ENCODE measurements at places on chromosomes 11 and 22. TPM values are rescaled to one million over a fixed set of nuclear protein-coding genes. Genes with fewer than 3 reads are reported as not detected.

Gene VPS37C
- 23.9 TPM for total RNA-seq

Gene CYB5R3
- total RNA-seq = 44.3 TPM

Gene GPR83
- not detected for total RNA-seq

Gene ALX4
- total RNA-seq = not detected

Gene SPA17
- not detected for total RNA-seq

- no peak for DNase-seq
- no peak overlapping the region for H3K4me3 ChIP-seq
- no peaks in the 10 kb centered on the region for H3K36me3 ChIP-seq
- no peaks in the 10 kb centered on the region for H3K4me1 ChIP-seq
- no peak overlapping the region for H3K27ac ChIP-seq
These were observed 6.3 kb downstream of the TMA7B start for GRCh38 chr22:39966470-39966869.

- no peak for DNase-seq
- H3K36me3 ChIP-seq = no peaks in the 10 kb centered on the region
- no peak overlapping the region for H3K27ac ChIP-seq
- no peaks in the 10 kb centered on the region for H3K4me1 ChIP-seq
These were observed 244.1 kb downstream of the MN1 start for GRCh38 chr22:27557286-27558008.

GRCh38 chr11:26958702-26959049 is 35.2 kb upstream of the FIBIN start:
- no peak overlapping the region for H3K4me3 ChIP-seq
- H3K4me1 ChIP-seq = no peaks in the 10 kb centered on the region
- H3K36me3 ChIP-seq = no peaks in the 10 kb centered on the region

GRCh38 chr11:95301474-95301873 is 70.5 kb upstream of the SESN3 start:
- no peaks in the 10 kb centered on the region for H3K36me3 ChIP-seq
- no peak overlapping the region for H3K27ac ChIP-seq
- no peaks in the 10 kb centered on the region for H3K27me3 ChIP-seq
- DNase-seq = no peak

- H3K36me3 ChIP-seq = no peaks in the 10 kb centered on the region
- H3K4me1 ChIP-seq = no peaks in the 10 kb centered on the region
- no peak overlapping the region for H3K4me3 ChIP-seq
- no peak overlapping the region for H3K27ac ChIP-seq
- no peak for DNase-seq
These were observed 86.2 kb upstream of the BARX2 start for GRCh38 chr11:129289350-129290040.

DNA sequence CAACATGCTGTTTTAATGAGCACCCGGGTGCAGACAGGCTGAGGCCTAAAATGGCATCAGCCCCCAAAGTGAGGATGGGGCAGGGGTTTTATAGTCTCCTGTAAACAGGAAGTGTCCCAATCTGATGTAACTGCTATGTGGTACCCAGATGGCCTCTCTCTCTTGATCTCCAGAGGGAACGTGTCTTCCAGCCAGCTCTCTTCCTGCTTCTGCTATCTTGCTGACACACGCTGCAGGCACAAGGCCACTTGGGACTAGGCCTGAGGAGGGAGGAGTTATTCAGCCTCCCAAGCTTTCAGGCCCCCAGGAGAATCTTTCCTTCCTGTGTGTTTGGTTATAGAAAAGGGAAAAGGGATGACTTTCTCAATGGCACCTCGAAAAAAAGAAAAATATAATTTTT is 11.4 kb upstream of the VSTM5 start:
- DNase-seq = no peak
- H3K36me3 ChIP-seq = no peaks in the 10 kb centered on the region
- H3K4me1 ChIP-seq = no peaks in the 10 kb centered on the region
- H3K4me3 ChIP-seq = no peak overlapping the region

DNA sequence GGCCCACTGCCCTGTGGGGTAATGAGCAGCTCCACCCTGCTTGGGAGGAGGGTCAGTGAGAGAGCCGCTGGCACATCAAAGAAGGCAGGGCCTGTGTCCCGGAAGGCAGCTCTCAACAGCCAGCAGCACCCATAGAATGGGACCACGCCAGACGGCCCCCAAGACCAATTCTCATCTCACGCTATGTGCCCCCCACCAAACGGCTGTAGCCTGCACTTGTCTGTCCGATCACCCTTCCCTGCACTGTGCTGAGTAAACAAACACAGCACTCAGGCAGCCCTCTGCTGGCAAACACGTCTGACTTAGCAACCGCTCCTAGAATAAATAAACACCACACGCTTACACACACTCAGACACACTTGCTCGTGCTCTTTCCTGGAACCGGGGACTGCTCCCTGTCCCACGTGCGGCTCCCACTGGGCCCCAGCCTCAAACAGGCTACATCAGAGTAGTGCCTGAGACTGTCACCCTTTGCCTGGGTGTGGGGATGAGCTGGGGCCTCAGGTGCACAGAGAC is 53.2 kb upstream of the CDON start:
- H3K4me3 ChIP-seq = no peak overlapping the region
- no peaks in the 10 kb centered on the region for H3K36me3 ChIP-seq
- peak; percentile 67 for DNase-seq
- no peaks in the 10 kb centered on the region for H3K27me3 ChIP-seq
- H3K27ac ChIP-seq = peak overlapping the region; percentile 87

DNA sequence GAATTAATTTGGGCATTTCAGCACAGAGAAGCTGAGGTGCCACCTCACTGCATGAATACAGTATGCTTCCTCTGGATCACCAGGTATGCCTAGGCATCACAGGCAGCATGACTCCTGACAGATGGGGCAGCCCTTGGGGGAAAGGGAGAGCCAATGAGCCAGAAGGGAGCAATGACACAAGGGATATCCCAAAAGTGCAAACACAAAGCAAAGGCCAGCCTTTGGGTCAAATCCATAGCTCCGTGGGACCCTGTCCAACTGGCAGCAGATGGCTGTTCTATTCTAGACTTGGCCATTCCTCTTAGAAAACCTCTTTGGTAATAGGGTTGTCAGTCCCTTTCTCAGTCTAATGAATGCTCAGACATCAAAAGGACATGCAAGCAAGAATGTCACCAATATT is 73.3 kb downstream of the SERGEF start:
- DNase-seq = no peak
- H3K27ac ChIP-seq = no peak overlapping the region
- H3K27me3 ChIP-seq = no peaks in the 10 kb centered on the region
- no peaks in the 10 kb centered on the region for H3K36me3 ChIP-seq

GRCh38 chr22:48321986-48322545 is 1505.6 kb downstream of the BRD1 start:
- H3K27ac ChIP-seq = no peak overlapping the region
- no peaks in the 10 kb centered on the region for H3K4me1 ChIP-seq
- H3K4me3 ChIP-seq = no peak overlapping the region
- H3K27me3 ChIP-seq = no peaks in the 10 kb centered on the region
- DNase-seq = no peak

DNA sequence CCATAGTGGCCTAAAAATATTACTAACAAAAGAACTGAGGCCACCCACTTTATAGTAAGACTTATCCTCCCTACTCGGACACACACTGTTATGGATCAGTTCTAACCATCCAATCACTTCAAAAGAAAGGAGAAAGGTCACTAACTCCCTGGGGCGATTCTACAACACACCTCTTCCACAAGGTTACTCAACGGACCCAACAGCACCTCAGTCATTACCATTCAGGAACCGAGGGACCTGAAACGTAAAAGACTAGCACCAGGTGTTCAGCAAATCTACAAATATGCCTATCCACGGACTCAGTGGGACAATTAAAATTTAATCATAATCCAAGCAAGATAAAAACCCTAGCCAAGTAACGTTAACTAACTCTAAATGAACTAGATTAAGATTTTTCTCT is 1.6 kb downstream of the HNRNPUL2 start:
- H3K27me3 ChIP-seq = no peaks in the 10 kb centered on the region
- H3K36me3 ChIP-seq = peaks cover 34% of the 10 kb centered on the region
- H3K27ac ChIP-seq = peak overlapping the region; percentile 88
- H3K4me3 ChIP-seq = peak overlapping the region; percentile 63
- no peak for DNase-seq

GRCh38 chr11:14898355-14898754 is 6.3 kb upstream of the CYP2R1 start:
- no peak overlapping the region for H3K4me3 ChIP-seq
- no peaks in the 10 kb centered on the region for H3K27me3 ChIP-seq
- no peak for DNase-seq
- no peak overlapping the region for H3K27ac ChIP-seq

GRCh38 chr22:50307890-50308596 is 597 bp upstream of the PLXNB2 start:
- peaks cover 34% of the 10 kb centered on the region for H3K4me1 ChIP-seq
- DNase-seq = no peak
- H3K4me3 ChIP-seq = no peak overlapping the region
- peak overlapping the region; percentile 67 for H3K27ac ChIP-seq

- peaks cover 31% of the 10 kb centered on the region for H3K4me1 ChIP-seq
- DNase-seq = no peak
- H3K36me3 ChIP-seq = no peaks in the 10 kb centered on the region
- no peak overlapping the region for H3K27ac ChIP-seq
- no peaks in the 10 kb centered on the region for H3K27me3 ChIP-seq
These were observed 5.0 kb downstream of the EED start for GRCh38 chr11:86249307-86250098.

DNA sequence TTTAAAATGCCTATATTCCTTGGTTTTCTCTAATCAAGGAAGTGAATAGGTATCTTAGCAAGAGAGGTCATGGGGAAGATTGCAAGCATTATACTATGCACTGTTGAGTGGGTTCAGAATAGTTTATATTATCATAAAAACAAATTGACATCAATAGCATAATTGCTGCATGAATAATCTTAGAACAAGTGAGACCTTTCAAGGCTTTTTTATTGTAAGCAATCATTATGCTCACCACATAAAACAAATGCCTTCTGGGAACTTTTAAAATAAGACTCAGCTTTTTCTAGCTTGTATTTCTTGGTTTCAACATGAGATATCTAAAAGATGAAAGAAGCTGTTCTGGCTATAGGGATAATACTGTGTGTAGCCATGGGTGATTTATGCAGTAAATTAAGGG is 135.6 kb upstream of the ZC3H12C start:
- H3K4me3 ChIP-seq = no peak overlapping the region
- no peaks in the 10 kb centered on the region for H3K36me3 ChIP-seq
- no peaks in the 10 kb centered on the region for H3K27me3 ChIP-seq
- H3K4me1 ChIP-seq = peaks cover 16% of the 10 kb centered on the region

DNA sequence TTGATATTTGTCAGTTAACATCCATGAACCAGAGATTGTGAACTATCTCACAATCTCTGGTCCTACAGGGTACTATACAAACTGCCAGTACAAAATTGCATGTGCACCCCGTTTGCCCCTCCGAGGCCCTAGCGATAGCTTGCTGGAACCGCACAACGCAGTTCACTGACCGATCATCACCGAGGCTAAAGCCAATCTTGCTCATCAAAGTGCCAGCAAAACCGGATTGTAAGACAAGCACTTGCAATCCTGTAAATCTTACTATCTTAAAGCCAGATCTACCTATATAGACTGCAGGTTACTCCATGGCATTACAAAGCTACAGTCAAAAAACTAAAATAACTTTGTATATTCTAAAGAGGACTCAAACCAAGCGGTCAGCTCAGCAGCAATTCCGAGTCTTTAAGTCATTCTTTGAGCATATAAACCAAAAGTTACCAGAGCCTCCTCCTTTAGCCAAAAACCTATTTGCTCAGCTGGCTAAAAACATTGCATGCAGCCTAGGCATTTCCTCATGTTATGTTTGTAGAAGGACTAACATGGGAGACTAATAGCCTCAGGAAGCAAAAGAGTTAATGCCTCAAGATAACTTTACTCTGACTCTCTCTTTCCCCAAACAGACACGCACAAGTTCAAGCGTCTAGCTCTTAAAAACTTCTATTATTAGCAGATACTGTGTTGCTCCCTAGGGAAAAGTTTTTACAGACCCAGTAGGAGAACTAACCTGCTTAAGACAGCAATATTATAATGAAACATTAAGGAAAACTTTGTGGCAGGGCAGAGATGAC is 30.7 kb upstream of the CPT1A start:
- no peak overlapping the region for H3K27ac ChIP-seq
- no peak for DNase-seq
- no peaks in the 10 kb centered on the region for H3K36me3 ChIP-seq
- H3K27me3 ChIP-seq = no peaks in the 10 kb centered on the region
